NCI-H2029 (cell line): ENCODE measurements at places on chromosomes 12 and 14.

GRCh38 chr12:114974333-114974732 lies 290.4 kb upstream of the TBX3 start:
- DNase-seq: no peak

- DNase-seq: no peak
These were observed 29.2 kb downstream of the DIP2B start for GRCh38 chr12:50533971-50534370.

GRCh38 chr12:457676-458075 lies 2.1 kb upstream of the B4GALNT3 start:
- no peak for DNase-seq

- DNase-seq: no peak
These were observed 27.1 kb upstream of the PCED1B start for GRCh38 chr12:47052274-47052673.

- DNase-seq: no peak
These were observed 15.1 kb downstream of the LTBP2 start for GRCh38 chr14:74596741-74597450.

- no peak for DNase-seq
These were observed 245.2 kb downstream of the AACS start for GRCh38 chr12:125310461-125310860.

GRCh38 chr12:24911271-24911791 lies 37.6 kb downstream of the BCAT1 start:
- no peak for DNase-seq

- no peak for DNase-seq
These were observed 183.6 kb downstream of the FBXL14 start for GRCh38 chr12:1410794-1411193.

GRCh38 chr14:77036484-77037214 lies 8.1 kb upstream of the IRF2BPL start:
- no peak for DNase-seq

- no peak for DNase-seq
These were observed 2.6 kb downstream of the KIAA0586 start for GRCh38 chr14:58430156-58430555.

- DNase-seq: no peak
These were observed 113.0 kb downstream of the SEC23A start for GRCh38 chr14:38989922-38990546.

DNA sequence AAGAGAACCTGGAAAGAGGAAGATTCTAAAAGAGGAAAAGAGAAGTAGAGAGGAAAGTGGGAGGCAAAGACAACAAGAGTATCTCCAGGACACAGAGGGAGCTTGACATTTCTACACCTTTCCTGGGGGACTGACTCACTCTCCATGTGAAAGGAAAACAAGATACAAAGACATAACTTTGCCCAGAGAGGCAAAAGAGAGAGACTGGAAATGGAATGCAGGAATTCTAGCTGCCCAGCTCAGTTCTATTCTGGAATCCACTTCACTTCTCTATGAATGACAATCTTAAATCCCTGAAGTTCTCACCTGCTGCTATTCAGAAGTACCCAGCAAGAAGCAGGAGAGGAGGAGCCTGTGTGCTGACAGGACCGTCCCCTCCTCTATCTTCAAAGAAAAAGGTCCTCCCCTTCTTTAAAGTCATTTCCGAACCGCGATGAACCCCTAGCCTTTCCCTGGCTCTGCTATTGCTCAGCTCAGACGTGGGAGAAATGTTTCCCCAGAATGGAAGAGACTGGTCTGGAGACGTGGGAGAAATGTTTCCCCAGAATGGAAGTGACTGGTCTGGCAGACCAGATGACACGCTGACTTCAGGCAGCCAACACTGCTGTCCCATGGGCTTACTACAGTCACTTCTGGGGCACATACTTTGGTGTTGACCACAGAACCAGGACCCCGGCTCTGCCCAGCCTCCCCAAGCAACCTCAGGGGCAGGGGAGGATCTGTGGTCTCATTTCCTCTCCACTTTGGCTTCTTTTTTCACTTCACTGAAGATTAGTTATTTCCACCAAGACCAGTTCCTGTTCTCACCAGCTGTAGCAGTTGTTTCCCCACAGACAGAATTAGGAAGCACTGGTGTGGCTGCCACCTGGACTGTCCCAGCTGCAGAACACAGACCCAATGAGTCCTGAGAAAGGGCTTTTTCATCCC lies 8.3 kb downstream of the FMNL3 start:
- DNase-seq: no peak
